Stimulated activated memory B cell treated with anti-CD40 and anti-IgM and Interleukin-4, amounts not matched to agents 10 μg/mL and 1 μg/mL and 100 μg/mL, for 72 hours (primary cell): ENCODE measurements at places on chromosomes 11 and 22.
A peak's percentile ranks its signal among the peaks of the same experiment; 100 is the strongest.

- ATAC-seq: no peak
Observed at GRCh38 chr11:211741-212140, 4.2 kb downstream of the RIC8A start.

- no peak for ATAC-seq
Observed at GRCh38 chr11:63239254-63239653, 4.1 kb downstream of the SLC22A25 start.

DNA sequence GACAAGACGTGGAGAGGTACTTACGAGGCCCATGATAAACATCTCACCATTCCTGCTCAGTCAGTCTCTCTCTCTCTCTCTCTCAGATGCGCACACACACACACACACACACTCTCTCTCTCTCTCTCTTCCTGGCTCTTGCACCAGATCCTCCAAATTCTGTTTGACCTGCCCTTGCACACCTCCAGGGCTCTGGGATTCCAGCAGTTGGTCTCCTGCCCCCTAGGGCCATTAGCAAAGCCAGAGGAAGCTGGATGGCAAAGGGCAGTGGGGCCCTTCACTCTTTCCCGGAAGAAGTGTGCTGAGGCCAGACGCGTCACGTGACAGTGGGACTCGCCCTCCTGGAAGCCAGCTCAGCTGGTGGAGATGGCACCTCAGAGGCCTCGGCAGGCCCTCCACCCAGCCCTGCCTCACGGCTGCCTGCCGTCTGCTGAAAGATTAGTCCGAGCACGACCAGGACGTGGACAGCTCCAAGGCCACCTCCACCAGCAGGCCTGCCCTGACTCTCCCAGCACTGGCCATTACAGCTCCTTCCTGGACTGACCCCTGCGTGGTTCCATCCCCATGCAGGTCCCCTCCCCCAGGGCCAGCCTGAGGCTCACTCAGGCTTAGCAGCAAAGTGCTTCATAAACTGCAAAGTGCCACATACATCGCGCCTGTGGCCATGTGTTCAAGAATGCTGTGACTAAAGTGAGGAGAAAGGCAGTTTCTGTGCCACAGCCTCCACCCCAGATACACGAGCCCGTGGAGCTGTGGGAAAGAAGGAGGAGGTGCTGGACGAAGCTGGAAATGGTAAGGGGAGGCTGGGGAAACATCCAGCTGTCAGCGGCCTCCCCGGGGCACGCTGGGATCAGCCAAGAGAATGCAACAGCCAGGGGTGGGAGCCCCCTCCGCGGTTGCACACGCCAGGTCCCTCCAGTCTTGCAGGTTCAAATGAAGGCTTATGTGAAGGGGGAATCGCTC lies 3.7 kb downstream of the PDGFB start:
- ATAC-seq: no peak

- ATAC-seq: peak; percentile 58
Observed at GRCh38 chr11:104799251-104799650, 99.0 kb downstream of the CASP12 start.

- ATAC-seq: no peak
Observed at GRCh38 chr11:99601179-99601578, 580.4 kb downstream of the CNTN5 start.

- no peak for ATAC-seq
Observed at GRCh38 chr22:39731881-39732555, 161.5 kb downstream of the CACNA1I start.

GRCh38 chr22:28920757-28921584 lies 37.6 kb downstream of the ZNRF3 start:
- peak; percentile 77 for ATAC-seq

DNA sequence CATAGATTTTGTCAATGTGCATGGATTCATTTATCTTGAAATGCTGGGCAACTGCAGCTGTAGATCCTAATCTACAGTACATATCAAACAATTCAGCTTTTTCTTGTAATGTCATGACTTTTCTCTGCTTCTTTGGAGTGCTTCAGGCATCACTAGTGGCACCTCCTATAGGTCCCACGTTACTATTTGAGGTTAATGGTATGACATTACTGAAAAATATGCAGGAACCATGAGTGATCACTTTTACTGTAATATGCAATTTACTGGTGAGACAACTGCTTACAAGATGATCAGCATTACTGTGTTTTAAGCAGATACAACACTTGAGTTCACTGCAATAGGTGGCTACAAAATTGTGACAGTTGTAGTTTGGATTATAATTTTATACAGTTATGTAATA lies 3.0 kb downstream of the CENATAC start:
- no peak for ATAC-seq

GRCh38 chr11:123546515-123546914 lies 107.9 kb downstream of the SCN3B start:
- ATAC-seq: no peak

GRCh38 chr11:117071344-117071787 lies 26.9 kb downstream of the SIK3 start:
- ATAC-seq: no peak

- no peak for ATAC-seq
Observed at GRCh38 chr11:101096036-101096704, 33.4 kb downstream of the PGR start.

DNA sequence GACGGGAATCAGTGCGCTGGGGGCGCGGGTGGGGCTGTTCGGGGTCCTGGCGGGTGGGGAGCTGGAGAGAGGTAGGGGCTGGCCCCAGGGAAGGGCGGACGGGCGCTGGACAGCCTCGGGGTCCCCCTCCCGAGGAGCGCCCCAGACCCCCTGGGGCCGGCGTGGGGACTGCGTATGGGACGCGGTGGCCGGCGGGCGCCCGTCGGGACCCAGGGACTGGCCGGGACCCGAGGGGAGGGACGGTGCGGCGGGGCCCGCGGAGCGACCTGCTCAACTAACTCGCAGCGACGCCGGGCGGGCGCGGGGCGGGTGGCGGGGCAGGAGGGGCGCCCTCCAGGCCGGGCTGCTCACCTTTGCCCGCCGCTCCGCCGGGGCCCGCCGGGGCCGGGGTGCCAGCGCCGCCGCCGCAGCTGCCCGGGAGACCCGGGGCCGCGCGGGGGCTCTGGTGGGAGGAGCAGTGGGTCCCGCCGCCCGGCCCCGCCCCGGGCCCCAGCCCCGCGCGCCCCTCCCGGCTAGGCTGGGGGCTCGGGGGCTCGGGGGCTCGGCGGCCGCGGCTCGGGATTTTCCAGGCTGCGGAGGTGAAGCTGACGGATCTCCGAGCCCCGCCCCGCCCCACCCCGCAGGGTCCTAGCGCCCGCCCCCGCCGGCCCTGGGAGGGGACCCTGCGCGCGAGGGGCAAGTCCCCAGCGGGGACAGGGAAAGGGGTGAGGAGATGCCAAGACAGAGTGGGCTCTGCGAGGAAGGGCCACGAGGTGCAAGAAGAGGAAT lies 12.3 kb downstream of the STARD10 start:
- peak; percentile 77 for ATAC-seq

DNA sequence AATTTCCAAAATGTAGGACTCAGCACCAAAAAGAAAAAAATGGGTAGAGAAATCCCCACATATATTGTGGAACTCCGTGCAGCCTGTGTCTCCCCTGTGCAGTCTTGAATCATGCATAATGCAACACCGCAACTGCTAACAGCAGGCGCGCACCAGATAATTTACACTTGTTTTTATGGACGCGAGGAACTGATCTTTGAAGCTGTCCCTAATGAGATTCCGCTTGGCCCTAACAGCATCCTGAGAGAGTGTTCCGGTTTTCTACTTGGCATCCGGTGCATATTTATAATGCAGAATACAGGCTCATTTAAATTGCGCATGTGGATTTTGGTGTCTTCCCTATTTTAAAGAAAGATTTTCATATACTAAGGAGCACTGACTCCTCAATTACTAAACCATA lies 21.1 kb downstream of the MPPED2 start:
- no peak for ATAC-seq

- ATAC-seq: peak; percentile 84
Observed at GRCh38 chr11:121767433-121767832, 314.7 kb upstream of the SORL1-AS1 start.

DNA sequence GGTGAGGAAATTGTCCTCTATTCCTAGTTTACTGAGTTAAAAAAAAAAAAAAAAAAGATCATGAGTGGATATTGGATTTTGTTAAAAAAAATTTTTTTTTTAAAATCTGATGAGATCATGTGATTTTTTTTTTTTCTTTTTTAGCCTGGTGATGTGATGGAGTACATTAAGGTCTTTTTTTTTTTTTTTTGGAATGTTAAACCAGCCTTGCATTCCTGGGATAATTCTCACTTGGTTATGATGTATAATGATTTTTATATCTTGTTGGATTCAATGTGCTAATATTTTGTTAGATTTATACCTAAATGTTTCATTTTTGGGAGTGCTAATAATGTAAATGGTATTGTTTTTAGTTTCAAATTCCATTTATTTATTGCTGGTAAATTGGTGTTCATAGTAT lies 43.3 kb downstream of the DDX10 start:
- no peak for ATAC-seq

GRCh38 chr11:20087118-20087521 lies 73.2 kb downstream of the DBX1 start:
- ATAC-seq: no peak

DNA sequence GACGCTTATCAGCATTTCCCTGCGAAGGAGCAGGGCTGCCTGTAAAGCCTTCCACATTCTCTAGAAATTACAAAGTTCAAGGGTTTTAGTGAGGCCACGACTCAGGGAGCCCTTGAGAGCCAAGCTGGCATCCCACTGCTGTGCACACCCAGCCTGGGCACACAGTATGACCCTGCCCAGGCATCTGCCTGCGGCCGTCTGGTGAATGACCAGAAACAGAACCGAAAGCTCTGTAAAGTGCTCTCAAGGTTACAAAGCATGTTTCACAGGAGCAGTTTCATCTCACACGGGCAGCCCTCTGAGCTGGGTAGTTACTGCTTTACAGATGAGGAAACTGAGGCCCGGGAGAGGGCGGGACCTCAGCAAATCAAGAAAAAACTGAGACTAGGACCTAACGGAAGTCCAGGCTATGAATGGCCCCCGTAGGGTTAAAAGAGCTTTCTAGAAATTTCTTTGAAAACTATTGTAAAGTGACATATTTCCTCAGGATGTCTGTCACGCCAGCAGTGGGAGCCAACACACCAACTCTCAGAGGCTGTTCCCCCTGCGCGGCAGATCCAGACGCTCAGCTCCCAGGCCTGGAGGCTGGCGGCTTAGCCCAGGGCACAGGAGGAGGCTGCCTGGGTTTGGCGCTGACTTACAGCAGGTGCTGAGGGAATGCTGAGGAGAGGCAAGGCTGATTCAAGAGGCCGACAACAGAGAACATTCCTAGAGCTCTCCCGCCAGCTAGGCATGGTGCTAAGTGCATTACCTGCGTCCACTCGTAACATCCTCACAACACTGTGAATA lies 7.7 kb upstream of the TCF20 start:
- ATAC-seq: peak; percentile 57

DNA sequence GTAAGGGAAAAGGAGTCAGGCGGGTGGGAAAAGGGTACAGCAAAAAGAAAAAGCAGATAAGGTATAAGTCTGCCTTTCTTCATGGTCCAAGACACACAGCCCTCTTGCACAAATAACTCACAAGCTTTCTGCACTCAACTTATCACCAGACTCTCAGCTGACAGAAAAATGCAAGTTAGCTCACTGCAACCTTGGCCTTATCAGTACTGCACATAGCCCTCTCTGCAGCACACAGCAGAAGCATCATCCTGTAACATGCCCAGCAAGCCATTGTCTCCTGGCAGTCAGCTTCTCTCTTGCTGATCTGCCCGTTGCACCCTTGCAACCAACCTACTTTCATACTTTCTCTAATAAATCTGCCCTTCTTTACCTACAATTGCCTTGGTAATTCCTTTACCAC lies 5.8 kb downstream of the ZBTB44 start:
- no peak for ATAC-seq

DNA sequence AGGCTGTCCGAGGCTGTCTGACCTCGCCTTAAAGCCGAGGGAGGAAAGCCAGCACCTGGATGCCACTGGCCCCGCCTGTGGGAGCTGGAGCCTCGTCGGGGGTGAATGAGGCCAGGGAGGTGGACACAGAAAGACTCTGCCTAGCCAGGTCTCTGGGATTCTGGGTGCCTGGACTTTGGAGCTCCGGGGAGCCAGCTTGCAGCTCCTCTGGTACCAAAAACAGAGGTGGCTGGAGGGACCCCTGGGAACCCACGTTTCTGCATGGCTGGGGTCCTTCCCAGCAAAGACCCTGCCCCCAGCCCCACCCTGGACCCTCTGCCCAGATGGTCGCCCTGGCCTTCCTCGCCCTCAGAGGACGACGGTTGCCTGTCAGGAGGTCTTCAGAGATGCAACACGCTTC lies 239.7 kb downstream of the BRD1 start:
- no peak for ATAC-seq

- no peak for ATAC-seq
Observed at GRCh38 chr11:128294671-128295050, 292.7 kb downstream of the ETS1 start.

GRCh38 chr22:19873138-19873959 lies 18.7 kb upstream of the GNB1L start:
- no peak for ATAC-seq

- ATAC-seq: no peak
Observed at GRCh38 chr11:126585774-126586491, 230.4 kb downstream of the ST3GAL4 start.

- no peak for ATAC-seq
Observed at GRCh38 chr11:135069890-135070289, 657.8 kb upstream of the B3GAT1 start.

DNA sequence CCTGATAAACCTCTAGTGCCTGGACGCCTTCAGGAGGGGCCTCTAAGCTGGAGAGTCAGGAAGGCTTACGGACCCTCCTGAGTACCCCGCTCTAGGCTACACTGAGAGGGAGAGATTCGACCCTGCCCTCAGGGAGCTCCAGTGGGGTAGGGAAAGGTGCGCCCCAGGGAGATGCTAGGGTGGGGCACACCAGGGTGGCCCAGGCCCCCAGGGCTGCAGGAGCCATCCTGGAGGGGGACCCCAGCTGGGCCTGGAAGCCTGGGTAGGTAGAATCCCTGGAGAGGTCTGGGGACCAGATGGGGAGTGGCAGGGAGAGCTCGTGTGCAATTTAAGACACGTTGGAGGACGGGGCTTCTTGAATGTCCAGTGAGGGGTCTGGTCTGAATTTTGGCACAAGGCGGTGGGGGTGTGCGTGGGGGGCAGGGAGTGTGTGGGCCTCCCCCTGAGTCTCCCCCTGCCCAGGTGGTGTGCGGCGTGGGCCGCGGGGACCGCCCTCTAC lies 4.7 kb downstream of the CARNS1 start:
- no peak for ATAC-seq

GRCh38 chr11:3989921-3990290 lies 104.7 kb upstream of the RRM1 start:
- ATAC-seq: no peak

DNA sequence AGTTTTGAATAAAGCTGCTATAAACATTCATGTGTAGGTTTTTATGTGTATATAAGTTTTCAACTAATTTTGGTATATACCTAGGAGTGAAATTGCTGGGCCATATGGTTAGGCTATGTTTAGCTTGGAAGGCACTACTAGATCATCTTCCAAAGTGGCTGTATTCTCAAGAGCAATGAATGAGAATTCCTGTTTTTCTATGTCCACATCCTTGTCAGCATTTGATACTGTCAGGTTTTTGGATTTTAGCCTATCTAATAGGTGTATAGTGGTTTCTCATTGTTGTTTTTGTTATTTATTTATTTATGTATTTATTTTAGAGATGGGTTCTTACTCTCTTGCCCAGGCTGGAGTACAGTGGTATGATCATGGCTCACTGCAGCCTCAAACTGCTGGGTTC lies 26.3 kb upstream of the CLTCL1 start:
- ATAC-seq: no peak

GRCh38 chr22:44449061-44449682 lies 48.9 kb downstream of the RTL6 start:
- ATAC-seq: no peak

- ATAC-seq: peak; percentile 54
Observed at GRCh38 chr11:9697766-9698165, 33.9 kb downstream of the SWAP70 start.

GRCh38 chr11:128188346-128189004 lies 398.9 kb downstream of the ETS1 start:
- no peak for ATAC-seq

GRCh38 chr22:36162127-36163034 lies 1.8 kb upstream of the APOL3 start:
- peak; percentile 84 for ATAC-seq
